NCI-H187 treated with DMSO at 0.1 percent for 48 hours (cell line): ENCODE measurements at places on chromosomes 11 and 22.

GRCh38 chr22:46538814-46539160 is 1.4 kb upstream of the CELSR1 start:
- DNase-seq, result no peak

- DNase-seq, result no peak
These were observed 32.5 kb upstream of the LARGE1 start for GRCh38 chr22:33952776-33953175.

- DNase-seq, result no peak
These were observed 501.9 kb downstream of the CNTN5 start for GRCh38 chr11:99522467-99523173.

DNA sequence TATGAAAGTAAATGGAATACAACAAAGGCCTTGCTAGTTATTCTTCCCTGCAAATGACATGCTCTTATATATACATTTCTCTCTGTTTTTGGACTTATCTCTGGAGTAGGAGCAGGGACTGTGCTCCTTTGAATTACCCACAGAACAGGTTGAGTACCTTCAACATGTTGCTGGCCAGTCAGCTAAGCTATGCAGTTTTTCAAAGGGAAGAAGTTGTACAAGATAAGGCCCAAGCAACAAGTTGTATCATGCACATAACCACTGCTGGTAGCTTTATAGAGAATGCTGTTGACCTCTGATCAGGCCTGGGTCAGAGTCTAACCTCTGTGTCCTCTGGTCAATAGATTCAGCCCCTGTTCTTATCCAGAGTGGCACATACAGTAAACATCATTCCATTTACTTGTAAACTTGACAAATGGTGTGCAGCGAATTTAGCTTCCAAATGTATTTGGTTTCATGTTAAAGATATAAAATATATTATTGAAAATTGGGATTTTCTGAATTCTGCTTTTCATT is 99.6 kb downstream of the C11orf87 start:
- no peak for DNase-seq

DNA sequence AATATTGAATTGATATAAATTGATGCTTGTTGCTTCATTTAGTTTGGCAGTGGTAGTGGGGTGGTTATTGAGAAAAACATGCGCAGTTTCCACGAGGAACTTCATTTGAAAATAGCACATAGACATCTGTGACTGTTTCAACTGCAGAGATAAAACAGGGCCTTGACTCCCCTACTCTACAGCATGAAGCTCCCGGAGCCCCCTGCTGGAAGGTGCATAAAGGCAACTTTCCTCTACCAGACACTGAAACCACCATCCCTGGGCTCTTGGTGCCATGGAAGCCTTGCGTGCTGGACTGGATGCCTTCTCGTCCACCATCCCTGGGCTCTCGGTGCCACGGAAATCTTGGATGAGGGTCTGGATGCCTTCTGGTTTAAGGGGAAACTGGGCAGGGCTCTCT is 195.9 kb downstream of the CSNK2A3 start:
- no peak for DNase-seq

DNA sequence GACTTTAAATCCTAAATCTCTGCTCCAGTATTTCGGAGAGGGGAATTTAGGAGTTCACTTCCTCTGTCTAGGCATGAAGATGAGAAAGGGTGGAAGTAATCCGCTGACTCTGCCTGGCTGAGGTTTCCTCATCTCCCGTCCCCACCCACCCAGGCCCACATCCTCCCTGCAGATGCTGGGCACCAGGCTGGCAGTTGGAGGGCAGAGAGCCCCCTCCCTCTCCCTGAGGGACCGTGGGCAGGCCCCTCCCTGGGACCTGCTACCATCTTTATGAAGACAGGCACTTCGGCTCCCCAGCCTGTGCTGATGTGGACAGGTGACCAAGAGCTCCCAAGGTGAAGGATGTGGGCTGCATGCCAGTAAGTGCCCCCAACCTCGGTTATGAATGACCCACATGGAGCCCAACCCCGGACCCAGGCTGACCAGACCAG is 6.7 kb downstream of the CASTOR1 start:
- no peak for DNase-seq

- peak; percentile 33 for DNase-seq
These were observed 56.5 kb upstream of the CABP7 start for GRCh38 chr22:29663180-29663821.

- DNase-seq, result no peak
These were observed 53.0 kb downstream of the KREMEN1 start for GRCh38 chr22:29125844-29126243.

DNA sequence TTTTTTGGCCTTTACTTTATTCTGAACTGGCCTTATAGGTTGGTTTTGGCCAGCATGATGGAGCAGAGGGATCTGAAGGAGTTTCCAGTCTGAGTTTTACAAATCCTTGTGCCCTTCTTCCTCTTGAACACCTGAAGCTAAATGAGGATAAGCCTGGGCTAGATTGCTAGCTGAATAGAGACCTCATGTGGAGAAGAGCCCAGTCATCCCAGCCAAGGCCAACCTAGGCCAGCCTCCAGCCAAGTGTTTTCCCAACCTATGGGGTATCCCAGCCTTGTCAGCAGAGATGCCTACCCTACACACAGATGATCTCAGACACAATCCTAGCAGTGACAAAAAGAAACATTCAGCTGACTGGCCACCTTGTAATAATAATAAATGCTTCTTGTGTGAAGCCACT is 966 bp upstream of the CASP12 start:
- no peak for DNase-seq

GRCh38 chr22:44603767-44604166 is 98.2 kb upstream of the PRR5 start:
- DNase-seq, result no peak

GRCh38 chr11:12989428-12990161 is 19.5 kb upstream of the RASSF10 start:
- no peak for DNase-seq
